Heart left ventricle (tissue), 16 donors: ENCODE measurements at places on chromosomes 7 and 10.

GRCh38 chr10:10591715-10592341, 425.8 kb upstream of the CELF2 start:
- no peak for DNase-seq

DNA sequence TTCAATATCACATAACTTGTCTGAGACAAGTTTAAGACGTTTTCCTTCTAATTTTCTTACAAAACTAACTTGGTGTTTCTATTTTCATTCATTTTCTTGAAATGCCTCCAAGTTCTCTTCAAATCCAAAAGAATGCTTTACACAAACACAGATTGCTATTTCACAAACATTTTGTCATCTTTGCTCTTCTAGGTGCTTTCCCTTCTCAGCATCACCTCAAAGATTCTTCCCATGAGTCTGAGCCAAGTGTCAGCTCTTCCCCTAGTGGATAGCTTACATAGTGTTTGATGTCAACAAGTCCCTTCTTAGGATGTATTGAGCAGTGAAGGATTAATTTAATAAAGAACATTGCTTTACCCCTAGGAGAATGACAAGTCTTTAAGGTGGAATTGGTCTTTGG, 38.1 kb upstream of the SEMA3A start:
- DNase-seq, result no peak

- DNase-seq, result no peak
These were observed 15.1 kb downstream of the LSMEM1 start for GRCh38 chr7:112495810-112496462.

- DNase-seq, result no peak
These were observed 457.3 kb downstream of the ETV1 start for GRCh38 chr7:13532028-13532753.

DNA sequence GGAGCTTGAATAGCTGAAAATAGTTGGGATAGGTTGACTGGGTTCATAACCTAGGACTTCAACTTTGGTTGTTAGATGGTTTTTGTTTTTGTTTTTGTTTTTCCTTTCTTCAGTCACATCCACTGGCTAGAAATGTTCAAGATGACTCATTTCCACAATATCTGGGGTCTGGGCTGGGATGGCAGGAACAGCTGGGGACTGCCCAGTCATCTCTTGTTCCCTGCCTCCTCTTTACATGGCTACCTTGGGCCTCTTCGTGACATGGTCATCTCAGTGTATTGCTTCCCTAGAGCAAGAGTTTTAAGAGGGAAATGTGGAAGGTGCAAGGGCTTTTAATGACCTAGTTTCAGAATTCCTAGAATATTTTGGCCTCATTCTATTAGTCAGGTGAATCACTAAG, 915.8 kb downstream of the XPNPEP1 start:
- no peak for DNase-seq

DNA sequence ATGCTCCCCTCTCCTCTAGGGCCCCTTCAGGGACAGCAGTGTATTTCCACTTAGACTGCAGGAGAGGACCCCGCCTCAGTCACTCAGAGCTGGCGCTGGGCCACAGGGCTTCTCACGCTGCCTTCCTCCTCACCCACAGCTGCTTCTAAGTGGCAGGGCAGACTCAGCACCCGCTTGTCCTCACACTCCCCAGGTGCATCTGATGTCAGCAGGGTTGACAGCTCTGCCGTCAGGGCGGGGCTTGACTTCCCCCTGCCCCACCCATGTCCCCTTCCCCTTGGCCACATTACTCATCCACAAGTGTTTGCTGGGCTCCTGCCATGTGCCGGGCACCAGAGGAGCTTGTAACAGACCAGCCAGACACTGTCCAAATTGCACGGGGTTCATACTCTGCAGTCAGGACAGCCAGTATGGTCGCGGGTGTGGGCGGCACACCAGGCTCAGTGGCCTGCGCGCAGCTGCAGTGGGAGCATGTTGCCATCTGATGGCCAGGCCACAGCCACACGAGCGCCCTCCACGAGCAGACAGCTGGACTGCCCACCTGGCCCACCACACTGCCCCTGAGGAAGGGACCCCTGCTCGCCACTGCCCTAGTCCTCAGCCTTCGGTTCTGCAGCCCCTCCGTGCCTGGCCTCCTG, 29.3 kb upstream of the TTYH3 start:
- DNase-seq, result no peak

GRCh38 chr10:11243425-11244222, 226.0 kb downstream of the CELF2 start:
- DNase-seq, result no peak
